ENCODE measurements at places on chromosomes 3 and 15. TPM values are rescaled to one million over a fixed set of nuclear protein-coding genes. Genes with fewer than 3 reads are reported as not detected.

Gene NAALADL2
- 19.0 TPM for total RNA-seq

Gene CAMK2N2
- not detected for total RNA-seq

Gene CHRFAM7A
- not detected for total RNA-seq

Gene NEK10
- 9.2 TPM for total RNA-seq

Gene KCNMB3
- total RNA-seq: 1.8 TPM

Gene IMPG2
- 0.20 TPM for total RNA-seq

Gene RETNLB
- not detected for total RNA-seq

Gene AADACL2
- not detected for total RNA-seq

Gene RASL12
- total RNA-seq: 6.6 TPM

Gene LYZL4
- not detected for total RNA-seq

Gene BTLA
- not detected for total RNA-seq

Gene TRH
- not detected for total RNA-seq

Gene FETUB
- not detected for total RNA-seq

Gene CYP1A2
- not detected for total RNA-seq

Gene CLDN18
- total RNA-seq: not detected

Gene WDR72
- total RNA-seq: not detected

Data from subcutaneous preadipocyte (primary cell).